COR-L47 (cell line): ENCODE measurements at places on chromosomes 4 and X.

DNA sequence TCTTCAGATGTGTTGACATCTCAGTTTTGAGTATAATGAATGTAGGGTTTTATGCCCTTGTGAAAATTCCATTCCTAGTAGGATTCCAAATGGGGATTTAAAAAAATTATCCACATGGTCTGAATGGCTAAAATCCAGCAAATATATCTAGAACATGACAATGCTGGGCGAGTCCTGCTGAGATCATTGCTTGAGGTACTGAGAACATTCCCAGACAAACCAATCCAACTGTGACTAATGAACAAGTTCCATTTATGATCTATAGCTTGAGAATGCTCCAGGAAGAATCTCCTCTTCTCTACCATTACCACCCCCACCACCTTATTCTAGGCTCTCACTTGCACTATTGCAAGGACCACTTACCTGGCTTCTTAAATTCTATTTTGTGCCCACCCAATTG lies 77.2 kb upstream of the IL1RAPL2 start:
- DNase-seq = no peak

DNA sequence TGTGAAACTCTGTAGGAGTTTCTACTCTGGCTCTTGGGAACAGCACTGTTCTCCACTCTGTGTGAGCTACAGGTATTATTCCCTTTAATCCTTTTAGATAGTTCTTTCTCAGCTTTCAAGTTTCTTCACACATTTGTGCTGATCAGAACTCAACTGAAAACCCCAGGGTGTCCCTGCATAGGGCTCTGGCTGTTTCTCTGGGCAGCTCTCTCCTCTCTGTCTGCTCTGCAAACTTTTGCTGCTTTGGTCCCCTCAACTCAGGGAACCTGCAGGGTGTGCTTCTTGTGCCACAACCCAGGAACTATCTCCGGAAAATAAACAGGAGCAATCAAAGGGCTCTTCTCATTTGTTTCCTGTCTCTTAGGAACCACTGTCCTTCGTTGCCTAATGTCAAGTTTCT lies 196.6 kb upstream of the GABRA2 start:
- DNase-seq = no peak

DNA sequence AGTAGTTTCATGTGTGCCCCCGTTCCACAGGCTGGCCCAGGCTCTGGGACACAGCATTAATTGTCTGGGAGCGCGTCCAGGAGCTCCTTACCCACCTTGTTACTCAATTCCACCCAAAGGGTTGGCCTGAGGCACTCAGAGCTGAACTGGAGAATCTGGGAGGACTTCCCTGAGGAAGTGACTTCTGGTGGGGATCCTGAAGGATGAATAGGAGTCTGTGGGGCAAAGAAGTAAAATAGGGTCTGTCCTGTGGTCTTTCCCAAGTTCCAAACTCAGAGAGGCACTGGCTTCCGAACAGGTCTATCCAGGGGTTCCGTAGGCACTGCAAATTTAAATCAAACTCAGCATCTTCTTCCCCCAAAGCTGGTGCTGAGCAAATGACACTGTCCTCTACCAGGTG lies 204.3 kb downstream of the AFAP1 start:
- no peak for DNase-seq

GRCh38 chrX:9352243-9352642 lies 112.6 kb upstream of the TBL1X start:
- DNase-seq = no peak

DNA sequence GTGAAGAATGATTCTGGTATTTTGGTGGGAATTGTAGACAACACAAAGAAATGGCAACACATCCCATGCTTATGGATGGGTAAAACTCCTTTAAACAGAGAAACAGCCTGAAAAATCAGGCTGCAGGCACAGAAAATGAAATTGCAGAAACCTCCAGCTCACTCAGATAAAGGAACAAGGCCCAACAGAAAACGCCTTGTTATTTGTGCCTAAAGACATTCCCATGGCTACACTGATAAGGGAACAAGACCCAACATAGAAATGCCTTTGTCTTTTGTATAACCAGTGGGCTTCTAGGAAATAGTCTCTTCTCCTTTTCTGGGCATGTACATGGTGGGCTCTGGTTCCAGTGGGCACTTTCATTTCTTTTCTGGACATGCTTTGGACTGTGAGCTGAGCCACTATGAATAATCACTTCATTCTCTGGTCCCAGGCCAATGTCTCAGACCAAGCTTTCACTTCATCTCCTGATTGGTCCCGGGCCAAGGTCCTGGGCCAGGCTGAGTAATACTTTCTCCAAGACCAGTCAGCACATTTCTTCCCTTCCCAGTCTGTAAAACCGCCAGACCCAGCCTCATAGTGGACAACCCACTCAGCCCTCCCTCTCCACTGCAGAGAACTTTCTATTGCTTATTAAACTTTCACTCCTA lies 160.5 kb downstream of the TBX22 start:
- DNase-seq = no peak

DNA sequence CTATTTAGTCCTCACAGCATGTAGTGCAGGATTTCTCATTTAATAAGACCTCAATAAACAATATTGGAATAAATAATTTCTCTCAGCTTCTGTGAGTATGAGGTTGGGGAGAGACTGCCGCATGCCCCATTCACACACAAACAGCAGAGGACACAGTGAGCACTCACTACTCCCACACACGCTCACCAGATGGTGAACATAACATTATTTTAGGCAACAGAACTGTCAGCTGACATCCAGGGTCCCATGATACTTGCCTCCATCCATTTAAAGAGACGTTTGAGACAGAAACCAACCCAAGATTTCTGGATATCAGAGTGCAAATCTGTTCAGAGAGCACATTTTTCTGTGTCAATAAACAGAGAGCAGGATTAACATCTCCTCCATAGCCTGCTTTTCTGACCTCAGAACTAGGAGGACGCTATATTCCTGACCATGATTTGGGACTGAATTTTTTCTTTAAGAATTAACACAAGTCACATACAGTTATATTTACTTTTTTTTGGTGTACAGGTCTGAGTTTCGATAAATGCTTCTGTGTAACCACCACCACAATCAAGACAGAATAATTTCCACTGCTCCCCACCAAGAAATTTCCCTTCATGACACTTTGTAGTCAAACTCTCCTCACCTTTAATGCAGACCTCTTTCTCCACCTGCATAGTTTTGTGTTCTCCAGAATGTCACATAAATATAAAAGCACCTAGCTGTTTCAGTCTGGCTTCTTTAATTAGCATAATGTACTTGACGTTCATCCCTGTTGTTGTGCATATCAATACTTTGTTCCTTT lies 16.7 kb downstream of the GPRIN3 start:
- DNase-seq = no peak

GRCh38 chr4:187962926-187963325 lies 32.6 kb upstream of the ZFP42 start:
- no peak for DNase-seq
